ENCODE measurements at places on chromosomes 11 and 22.

DNA sequence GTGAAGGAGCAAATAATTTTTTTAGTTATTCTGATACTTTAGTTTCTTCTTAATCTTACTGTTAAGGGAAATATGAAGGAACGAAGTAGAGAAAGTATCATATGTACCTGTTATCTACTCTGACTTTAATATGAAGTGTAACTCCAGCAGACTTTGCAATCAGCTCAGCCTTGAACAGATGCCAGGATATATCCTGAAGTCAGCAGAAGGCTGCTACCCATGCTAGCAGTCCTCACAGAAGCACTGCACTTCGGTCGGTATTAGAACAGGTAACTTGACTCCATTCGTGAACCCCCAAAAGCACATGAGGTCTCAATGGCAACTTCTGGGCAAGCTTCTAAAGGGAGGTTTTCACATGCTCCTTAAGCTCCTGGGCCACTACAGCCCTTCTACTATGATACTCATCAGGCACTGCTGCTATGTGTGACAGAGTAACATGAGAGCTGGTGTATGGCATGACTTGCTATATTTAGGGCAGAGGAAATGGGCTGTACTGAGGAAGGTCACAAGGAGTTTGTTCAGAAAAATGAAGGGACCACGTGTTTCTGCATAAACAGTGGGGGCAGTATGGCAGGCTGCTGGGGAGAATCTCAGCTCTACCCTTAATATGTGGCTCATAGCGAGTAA, 344.1 kb downstream of the SOX6 start:
- DNase-seq: no peak

DNA sequence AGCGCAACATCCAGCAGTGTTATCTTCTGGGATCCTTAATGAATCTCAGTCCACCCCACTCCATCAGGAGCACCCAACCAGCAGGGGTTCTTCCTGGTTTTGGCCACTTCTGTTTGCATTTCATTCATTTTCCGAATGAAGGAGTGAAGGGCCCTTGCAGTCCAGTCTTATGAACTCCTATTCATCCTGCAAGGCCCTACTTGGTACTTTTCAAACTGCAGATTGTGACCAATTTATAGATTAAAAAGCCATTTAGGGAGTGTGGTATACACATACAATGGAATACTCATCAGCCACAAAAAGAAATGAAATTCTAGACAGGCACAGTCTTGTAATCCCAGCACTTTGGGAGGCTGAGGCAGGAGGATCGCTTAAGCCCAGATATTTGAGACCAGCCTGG, 10.2 kb upstream of the MN1 start:
- DNase-seq: no peak

GRCh38 chr11:12088047-12088481, 22.3 kb upstream of the MICAL2 start:
- DNase-seq: peak; percentile 72

DNA sequence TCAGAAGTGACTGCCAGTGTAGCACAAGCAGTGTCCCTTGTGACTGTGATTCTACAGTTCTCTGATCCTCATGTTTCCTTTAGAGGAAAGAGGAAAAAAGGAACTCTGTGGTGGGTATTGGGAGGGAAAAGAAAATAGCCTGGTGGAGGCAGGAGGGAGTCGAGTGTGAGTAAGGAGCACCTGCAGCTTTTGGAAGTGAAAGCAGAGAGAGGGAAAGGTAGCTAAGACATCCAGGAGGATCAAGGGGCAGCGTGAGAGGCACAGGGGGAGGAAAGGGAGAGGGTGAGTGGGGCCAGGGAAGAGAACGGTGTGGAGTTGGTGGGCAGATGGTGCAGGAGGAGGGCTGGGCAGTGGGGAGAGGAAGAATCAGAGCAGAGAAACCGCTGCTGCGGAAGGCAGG, 12.4 kb downstream of the TMA7B start:
- no peak for DNase-seq

GRCh38 chr11:122852074-122852795, 13.9 kb downstream of the CRTAM start:
- peak; percentile 61 for DNase-seq

DNA sequence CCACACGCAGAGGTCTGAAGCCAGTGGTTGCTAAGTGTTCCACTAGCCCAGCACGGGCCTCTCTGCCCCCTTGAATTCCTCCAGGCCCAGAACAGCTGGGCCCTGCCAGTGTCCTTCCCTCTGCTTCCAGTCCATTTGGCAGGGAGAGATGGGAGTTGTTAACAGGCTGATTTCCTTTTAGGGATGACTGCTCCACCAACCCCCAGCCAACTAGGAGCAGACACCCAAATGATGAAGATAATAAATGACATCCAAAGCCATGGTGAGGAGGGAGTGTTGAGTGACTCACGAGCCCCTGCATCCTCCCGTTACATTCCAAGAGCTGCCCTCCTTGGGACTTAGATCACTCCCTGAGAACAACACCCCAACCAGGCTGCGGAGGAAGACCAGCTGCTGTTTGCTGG, 20.6 kb downstream of the PARVA start:
- DNase-seq: peak; percentile 93

DNA sequence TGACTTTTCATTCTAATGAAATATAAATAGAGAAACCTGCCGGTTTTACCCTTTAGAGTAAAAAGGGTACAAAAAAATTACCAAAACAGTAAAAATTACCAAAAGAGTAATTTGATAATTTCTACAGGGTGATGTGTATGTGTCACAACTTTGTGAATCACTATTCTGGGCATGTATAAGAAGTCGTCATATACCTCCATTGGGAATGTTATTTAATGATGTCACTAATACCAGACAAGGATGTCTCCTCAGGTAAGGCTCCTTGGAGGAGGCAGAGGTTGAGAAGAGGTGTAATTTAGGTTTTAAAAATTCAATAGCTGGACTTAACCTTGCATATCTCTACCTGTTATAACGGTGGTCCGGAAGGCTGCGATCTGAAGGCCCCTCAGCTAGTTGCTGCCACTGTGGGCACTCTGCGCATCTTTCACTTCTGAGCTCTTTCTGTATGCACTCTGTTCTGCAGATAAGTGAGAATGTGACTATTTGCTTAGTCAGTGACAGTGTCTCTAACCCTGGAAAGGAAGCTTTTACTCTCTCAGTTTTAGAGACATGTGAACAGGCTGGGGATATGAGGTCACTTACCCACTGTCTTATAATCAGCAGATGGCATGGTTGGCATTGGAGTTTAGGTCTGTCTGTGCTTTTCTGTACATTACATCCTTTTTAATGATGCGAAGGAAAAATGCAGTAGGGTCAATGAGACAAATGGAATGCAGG, 987 bp upstream of the NCR3LG1 start:
- peak; percentile 51 for DNase-seq

DNA sequence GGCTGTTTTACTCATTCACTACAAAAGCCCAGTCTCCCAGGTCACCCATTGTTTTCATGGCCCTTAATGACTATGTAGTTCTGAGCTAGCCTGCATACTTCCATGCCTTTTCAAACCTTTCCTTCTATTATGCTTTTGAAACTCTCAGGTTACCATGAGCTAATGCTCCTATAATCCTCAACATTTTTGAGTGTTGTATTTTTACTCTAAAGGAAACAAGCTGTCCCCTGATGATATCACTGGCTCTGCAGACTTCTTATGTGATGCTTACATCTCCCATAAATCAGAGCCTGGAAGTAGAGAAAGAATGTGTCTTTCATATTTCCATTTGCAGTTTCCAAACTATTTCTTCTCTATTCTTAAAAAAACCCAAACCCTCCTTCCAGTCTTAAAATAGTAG, 159.0 kb upstream of the RAG2 start:
- DNase-seq: no peak

GRCh38 chr22:22999523-22999922, 70.8 kb upstream of the GNAZ start:
- DNase-seq: no peak

DNA sequence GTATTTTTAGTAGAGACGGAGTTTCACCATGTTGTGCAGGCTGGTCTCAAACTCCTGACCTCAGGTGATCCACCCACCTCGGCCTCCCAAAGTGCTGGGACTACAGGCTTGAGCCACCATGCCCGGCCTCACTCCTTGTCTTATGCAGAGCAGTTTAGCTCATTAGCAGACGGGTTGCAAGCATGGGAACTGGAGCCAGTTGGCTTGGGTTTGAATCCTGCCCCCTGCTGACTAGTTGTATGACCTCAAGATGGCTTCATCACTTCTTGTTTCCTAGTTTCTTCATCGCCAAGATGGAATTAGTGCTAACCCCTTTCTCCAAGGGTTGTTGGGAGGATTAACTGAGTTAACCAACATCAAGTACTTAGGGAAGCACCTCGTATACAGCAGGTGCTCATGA, 23.4 kb upstream of the RASD2 start:
- no peak for DNase-seq

DNA sequence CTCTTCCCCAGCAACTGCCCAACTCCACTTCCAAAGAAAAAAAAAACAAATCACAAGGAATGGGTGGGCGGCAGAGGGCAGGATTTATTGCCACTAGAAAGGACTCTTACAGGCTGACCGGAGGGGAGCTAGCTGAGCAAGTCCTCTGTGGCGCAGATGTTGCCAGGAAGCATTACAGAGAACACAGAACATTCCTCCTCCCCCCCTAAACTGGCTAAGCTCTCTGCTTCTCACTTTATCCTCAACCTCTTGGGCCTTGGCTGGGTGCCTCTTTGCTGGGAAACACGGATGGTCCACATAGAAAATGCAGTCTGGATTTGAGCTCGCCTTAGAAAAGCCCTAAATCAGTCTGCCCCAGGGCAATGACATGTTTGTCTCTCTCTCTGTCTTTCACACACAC, 12.6 kb upstream of the FJX1 start:
- DNase-seq: no peak

- peak; percentile 76 for DNase-seq
These were observed 11.8 kb downstream of the UPB1 start for GRCh38 chr22:24506802-24507438.

GRCh38 chr11:62882431-62882749, 1.7 kb downstream of the SLC3A2 start:
- DNase-seq: no peak

GRCh38 chr11:99275521-99275920, 254.8 kb downstream of the CNTN5 start:
- peak; percentile 39 for DNase-seq

DNA sequence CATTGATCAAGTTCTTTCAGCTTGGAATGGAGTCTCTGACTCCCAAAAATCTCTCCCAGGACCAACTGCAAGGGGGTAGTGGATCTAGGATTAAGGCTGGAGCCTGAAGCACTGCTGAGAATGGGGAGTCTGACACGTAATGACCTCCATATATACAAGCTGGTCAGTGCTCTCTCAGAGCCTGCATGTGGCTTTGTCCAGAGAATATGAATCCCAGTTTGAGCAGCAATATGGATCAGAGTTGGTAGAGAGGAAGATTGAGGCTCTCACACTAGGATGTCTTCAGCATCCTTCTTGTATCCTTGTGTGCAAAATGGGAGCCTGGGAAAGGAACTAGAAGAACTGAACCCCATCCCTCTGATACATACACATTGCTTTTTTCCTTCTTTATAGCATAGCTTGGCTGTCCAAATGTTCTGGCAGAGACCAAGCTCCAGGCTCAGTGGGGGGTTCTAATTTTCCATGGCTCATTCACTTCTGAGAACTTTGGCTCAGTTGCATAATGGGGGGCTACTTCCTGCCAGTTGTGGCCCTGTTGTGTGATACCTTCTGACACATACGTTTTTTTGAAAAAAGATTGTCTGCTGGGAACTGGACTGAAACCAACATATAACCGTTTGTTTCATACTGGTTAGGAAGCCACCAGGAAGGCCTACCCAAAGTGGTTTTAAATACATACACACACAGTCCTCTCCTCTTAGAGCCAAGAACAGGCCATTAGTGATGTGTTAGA, 138.2 kb downstream of the ETS1 start:
- peak; percentile 40 for DNase-seq

All from ELR (cell line).